ENCODE measurements at places on chromosomes 12 and 14.

- DNase-seq = no peak
These were observed 487.2 kb upstream of the SOX5 start for GRCh38 chr12:24436667-24437066.

DNA sequence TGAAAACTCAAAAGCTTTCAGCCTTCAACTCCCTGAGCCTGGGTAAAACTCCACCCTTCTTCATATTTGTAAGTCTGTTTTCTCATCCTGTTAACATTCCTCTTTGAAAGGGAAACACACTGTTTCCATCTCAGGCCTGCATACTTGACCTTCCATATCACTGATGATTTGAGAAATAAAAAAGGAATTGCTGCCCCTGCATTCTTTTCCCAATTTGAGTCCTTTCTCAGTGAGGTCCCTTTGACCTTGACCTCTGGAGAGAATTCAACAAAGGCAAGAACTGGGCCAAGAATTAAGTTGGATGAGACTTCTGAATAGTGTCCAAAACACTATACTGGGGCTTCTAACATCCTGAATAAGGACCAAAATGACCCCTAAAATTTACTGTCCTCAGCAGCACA, 108.0 kb downstream of the AEBP2 start:
- DNase-seq = no peak

- DNase-seq = no peak
These were observed 47.8 kb downstream of the TESC start for GRCh38 chr12:117051380-117051779.

GRCh38 chr12:8120072-8120713, 3.2 kb upstream of the CLEC4A start:
- no peak for DNase-seq

DNA sequence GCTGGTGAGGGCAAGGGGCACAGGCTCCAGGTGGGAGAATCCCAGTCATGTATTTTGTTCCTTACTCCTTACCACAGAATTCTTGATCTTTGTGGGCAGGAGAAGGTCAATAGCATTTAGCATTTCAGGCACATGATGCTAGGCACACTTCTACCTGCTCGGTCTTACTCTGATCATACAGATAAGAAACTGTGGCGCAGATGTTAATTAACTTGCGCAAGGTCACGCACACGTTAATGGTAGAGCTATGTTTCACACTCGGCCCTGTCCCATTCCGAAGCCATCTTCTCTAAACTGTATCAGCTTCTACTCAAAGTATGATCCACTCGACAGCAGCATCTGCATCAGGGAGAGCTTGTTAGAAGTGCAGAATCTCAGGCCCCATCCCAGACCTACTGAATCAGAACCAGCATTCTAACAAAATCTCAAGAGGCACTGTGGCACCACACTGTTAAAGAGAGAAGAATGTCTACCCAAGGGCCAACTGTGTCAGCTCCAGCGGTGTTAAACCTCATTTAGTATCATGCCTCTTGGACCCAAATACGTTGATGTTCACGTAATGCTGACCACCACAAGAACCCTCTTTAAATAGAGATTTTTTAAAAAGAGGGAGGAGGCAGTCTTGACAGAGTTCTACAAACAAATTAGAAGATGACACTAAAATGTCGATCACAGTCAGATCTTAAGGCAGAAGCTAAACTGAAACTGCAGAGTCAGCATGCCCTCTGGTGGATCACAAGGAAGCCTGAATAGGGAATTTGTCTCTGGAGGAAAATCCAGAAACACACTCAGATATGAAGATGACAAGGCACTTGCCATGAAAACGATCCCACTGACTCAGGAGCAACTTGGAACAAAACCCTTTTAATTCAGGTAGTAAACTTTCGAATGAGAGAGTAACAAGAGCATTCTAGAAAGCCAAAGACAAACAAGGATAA, 7.3 kb downstream of the STXBP6 start:
- DNase-seq = no peak

Data from effector memory CD4-positive, alpha-beta T cell (primary cell).